ENCODE measurements at places on chromosomes 7 and 10.
A peak's percentile ranks its signal among the peaks of the same experiment; 100 is the strongest.

DNA sequence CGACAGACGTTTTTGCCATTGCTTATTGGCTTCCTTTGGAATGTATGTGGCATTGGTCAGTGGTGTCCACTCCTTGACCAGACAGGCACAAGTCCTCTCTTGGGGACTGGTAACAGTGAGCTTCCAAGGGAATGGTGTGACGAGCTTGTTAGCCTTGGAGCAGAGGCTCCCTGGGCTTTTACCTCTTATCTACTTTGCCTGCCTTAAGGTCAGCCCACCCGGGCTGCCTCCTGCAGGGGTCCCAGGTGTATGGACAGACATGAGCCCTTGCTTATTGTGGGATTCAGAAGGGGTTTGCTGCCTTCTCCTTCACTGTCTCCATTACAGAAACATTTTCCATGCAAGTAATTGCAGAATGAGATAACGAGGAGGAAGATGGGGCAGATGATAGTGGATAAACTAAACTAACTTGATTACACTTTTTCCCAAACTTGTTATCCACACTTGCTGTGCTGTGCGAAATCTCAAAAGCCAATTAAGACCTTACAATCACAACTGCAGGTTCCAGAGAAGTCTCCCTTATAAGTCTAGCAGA is 29.7 kb downstream of the PLPP4 start:
- H3K4me1 ChIP-seq: no peaks in the 10 kb centered on the region
- H3K27me3 ChIP-seq: no peaks in the 10 kb centered on the region
- H3K27ac ChIP-seq: no peak overlapping the region

DNA sequence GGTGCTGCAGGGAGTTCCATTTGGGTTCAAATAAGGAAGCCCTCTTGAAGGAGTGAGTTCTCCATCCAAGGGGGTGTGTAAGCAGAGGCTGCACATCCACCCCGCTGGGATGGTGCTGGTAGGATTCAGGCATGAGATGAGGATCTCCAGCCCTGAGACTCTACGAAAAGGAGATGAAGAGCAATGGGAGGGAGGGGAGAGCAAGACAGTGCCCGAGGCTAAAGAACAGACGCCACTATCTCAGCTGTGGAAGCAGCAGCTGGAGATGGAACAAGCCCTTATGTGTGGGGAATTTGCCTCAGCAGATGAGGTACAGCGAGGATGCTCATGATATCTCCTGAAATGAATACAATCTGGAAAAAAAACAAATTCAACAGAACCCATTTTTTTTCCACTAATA is 28.1 kb upstream of the MYL10 start:
- H3K36me3 ChIP-seq: no peaks in the 10 kb centered on the region
- H3K4me1 ChIP-seq: no peaks in the 10 kb centered on the region
- no peaks in the 10 kb centered on the region for H3K27me3 ChIP-seq
- no peak overlapping the region for H3K27ac ChIP-seq
- no peak overlapping the region for H3K4me3 ChIP-seq

DNA sequence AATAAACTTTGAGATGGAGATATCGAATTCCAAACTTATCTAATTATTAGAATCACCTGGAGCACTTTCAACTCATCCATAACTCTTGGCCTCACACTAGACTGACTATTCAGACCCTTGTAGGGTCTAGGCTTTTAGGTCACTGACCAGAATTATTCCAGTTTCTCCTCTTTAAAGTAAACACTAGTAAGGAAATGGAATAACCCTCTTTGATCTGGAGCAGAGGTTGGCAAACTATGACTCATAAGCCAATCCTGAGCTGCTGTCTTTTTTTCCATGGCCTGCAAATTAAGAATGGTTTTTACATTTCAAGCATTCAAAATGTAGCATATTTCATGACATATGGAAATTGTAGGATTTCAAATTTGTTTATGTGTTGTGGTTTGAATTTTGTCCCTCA is 1601.9 kb downstream of the REEP3 start:
- no peaks in the 10 kb centered on the region for H3K27me3 ChIP-seq
- no peak overlapping the region for H3K4me3 ChIP-seq
- H3K36me3 ChIP-seq: no peaks in the 10 kb centered on the region
- no peaks in the 10 kb centered on the region for H3K4me1 ChIP-seq
- DNase-seq: no peak

DNA sequence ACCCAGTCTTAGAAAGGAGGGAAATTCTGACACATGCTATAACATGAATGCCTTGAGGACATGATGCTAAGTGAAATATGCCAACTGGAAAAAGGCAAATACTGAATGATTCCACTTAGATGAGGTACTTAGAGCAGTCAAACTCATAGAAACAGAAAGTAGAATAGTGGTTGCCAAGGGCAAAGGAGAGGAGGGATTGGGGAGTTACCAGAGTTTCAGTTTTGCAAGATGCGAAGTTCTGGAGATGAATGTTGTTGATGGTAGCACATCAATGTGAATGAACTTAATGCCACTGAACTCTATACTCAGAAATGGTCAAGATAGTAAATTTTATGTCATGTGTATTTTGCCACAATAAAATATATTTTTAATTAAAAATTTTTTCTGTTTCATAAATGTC is 38.9 kb downstream of the DRGX start:
- no peaks in the 10 kb centered on the region for H3K36me3 ChIP-seq
- no peaks in the 10 kb centered on the region for H3K27me3 ChIP-seq
- H3K4me3 ChIP-seq: no peak overlapping the region
- no peak overlapping the region for H3K27ac ChIP-seq

DNA sequence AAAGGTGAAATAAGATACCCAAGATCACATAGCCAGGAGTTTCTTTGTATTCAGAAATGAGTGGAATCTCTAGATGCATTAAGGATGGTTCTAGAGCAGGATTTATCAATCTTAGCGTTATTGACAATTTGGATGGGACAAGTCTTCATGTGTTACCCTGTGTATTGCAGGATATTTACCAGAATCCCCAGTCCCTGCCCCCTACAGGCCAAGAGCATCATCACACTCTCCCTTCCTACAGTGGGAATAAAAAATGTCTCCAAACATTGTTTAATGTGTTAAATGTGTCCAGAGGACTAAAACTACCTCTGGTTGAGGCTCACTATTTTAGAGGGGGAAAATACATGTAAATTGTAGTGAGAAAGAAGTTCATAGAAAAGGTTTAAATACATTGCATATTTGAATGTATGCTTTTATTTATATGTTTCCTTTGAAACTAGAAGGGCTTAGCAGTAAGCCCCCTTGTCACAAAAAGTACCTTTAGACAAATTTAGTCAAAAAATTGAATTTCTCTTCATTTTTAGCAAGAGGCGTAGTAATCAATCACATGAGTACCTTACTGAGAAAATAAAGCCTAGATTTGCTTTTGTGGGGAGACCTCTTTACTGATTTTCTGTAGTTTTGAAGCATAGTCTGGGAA is 141.2 kb downstream of the MLLT10 start:
- peak; percentile 29 for DNase-seq
- no peak overlapping the region for H3K4me3 ChIP-seq
- H3K4me1 ChIP-seq: peaks cover 3% of the 10 kb centered on the region

GRCh38 chr10:16271571-16271970 is 165.2 kb upstream of the PTER start:
- H3K27ac ChIP-seq: no peak overlapping the region

GRCh38 chr7:134104166-134104565 is 23.0 kb upstream of the LRGUK start:
- H3K4me1 ChIP-seq: no peaks in the 10 kb centered on the region
- no peaks in the 10 kb centered on the region for H3K36me3 ChIP-seq
- no peak overlapping the region for H3K27ac ChIP-seq
- H3K27me3 ChIP-seq: no peaks in the 10 kb centered on the region
- no peak for DNase-seq

GRCh38 chr7:22860784-22861482 is 38.3 kb upstream of the TOMM7 start:
- H3K27ac ChIP-seq: no peak overlapping the region
- no peaks in the 10 kb centered on the region for H3K27me3 ChIP-seq
- DNase-seq: no peak
- H3K4me3 ChIP-seq: no peak overlapping the region
- peaks cover 4% of the 10 kb centered on the region for H3K36me3 ChIP-seq
- no peaks in the 10 kb centered on the region for H3K4me1 ChIP-seq
